Dermis blood vessel endothelial cell (primary cell): ENCODE measurements at places on chromosomes 3 and 15. TPM values are rescaled to one million over a fixed set of nuclear protein-coding genes. Genes with fewer than 3 reads are reported as not detected.
A peak's percentile ranks its signal among the peaks of the same experiment; 100 is the strongest.

The CAMK2N2 gene
- not detected in 2 replicates for total RNA-seq

GRCh38 chr3:111924283-111924682 is 54.5 kb upstream of the ABHD10 start:
- DNase-seq, result peak; percentile 98

The LDHAL6B gene
- total RNA-seq, result not detected in 2 replicates

GRCh38 chr15:44243141-44243540 is 45.4 kb upstream of the GOLM2 start:
- no peak for DNase-seq

- peak; percentile 66 for DNase-seq
Measured at GRCh38 chr3:188972310-188972709, 199.5 kb upstream of the TPRG1 start.

DNA sequence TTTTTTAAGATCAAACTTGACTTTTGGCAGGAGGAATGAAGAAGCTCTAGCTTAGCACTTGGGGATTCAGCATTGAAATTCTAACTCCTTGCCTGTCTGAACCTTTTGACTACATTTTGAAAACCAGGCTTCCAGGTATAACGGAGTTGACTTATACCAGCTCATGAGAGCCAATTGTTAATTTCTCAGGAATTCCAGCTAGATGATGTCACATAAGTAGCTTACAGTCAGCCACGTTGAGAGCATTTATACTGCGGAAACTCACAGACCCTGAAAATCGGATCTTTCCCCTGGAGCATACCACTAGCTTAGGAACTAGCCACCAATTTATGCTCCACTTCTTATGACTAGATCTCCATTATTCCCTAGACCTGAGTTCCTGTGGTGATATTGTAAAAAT is 321.4 kb upstream of the DPH6 start:
- no peak for DNase-seq

DNA sequence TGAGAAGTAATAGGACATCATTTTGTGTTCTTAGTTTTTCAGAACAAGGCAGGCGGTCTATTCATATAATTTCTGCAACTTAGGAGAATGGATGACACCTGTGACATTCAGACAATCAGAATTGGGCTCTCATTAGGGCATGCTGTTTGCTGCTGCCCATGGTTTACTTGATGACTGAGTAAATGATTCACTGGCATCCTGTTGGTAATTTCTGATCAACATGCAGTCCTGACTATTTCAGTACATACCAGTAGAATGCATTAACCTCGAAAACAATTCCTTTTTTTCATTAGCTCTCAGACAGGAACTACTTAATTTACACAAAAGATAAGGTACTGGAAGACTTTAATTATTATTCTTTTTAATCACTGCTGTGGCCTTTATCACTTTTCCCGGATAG is 641.6 kb downstream of the NSUN3 start:
- DNase-seq, result no peak

DNA sequence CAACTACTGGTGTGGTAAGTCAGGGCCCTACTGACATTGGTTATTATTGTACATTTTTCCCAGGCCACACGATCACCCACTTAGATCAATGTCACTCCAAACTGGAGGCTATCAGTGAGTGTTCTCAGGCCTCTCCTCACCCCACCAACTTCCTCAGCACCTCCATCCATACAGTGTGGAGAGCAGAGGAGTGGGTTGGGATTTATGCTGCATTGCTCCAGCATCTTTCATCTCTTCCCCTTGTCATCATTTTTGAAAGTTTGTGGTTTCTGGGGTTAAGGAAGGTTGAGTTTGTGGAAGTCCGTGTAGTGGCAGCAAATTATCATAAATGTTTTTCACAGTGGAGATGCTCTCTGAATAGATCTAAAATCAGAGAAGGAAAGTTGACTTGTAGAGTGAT is 60.2 kb downstream of the TLNRD1 start:
- no peak for DNase-seq

DNA sequence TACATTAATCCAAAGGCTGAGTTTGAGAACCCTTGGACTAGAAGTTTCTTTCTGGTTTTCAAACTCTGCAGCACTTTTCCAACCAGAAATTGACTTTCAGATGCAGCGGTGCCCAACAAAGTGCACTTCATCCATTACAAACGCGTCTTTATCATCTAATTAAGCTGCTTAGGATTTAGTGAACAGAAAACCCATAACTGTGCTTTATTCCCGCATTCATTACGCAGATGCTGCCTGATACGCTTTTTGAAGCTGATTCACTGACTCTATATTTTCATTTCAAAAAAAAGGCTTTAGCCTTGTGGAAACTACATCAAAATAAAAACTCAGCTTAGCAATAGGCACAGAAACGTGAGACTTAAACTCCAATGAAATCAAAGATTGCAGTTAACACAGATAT is 69.8 kb upstream of the CTXND1 start:
- DNase-seq, result no peak

GRCh38 chr3:177208781-177209180 is 11.5 kb upstream of the TBL1XR1 start:
- DNase-seq, result no peak

DNA sequence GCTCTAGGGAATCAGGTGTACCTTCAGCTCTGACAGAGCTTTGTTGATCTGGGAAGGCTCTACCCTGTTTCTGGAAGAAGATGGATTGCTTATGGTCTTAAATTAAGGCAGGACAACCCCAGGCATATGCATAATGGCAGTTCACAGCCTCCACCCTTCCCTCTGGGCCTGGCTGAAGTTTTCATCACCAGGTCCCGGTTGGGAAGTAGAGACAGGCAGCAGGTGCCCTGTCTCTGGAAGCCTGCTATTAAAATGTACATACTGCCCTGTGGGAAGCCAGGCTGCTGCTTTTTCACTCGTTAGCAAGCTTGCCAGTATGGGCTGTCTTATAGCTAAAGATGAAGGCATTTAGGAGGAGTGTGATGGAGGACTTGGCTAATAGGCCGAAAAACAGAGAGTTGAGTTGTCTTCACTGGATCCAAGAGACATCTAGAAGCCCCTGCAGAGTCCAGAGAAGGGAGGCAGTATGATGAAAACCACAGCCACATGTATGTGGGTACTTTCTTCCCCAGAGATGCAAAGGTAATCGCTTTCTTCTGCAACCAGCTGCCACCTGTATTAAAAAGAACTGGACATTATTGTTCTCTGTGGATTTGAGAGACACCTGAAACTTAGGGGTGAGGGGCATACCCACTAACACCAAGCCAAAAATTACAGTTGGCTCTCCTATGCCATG is 34.4 kb downstream of the ABHD2 start:
- no peak for DNase-seq

DNA sequence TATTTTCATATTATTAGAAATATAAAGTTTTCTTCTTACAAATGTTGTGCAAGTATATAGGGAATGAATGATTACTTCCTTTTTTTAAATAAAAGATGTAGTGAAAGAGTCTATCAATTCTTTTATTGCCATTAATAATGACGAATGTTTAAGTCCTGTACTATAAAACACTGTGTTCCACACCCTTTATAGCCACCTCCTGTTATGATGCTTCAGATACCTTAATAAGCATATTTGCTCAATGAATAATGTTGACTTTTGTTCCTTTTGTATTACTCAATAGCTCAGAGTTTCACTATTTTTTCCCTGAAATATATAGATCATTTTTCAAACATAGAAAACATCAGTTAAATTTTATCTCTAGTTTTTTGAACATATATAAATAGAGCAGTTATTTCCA is 378.2 kb upstream of the THBS1 start:
- no peak for DNase-seq

DNA sequence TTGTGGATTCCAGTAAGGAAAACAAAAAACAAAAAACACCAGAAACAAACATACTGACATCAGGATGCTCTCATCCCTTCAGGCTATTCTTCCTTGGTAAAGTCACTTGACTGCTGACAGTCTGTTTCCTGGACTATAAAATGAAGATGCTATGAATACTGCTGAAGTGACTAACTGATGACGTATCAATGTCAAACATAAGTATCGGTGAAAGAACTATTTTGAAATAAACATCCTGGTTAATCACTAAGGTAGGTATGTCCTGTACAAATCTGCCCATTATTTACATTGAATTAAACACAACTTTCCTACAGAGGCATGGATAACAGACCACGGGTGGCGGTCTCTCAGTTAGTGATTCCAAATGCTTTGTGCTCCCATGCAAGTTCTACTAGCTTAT is 45.9 kb downstream of the CHAC1 start:
- DNase-seq, result peak; percentile 70

DNA sequence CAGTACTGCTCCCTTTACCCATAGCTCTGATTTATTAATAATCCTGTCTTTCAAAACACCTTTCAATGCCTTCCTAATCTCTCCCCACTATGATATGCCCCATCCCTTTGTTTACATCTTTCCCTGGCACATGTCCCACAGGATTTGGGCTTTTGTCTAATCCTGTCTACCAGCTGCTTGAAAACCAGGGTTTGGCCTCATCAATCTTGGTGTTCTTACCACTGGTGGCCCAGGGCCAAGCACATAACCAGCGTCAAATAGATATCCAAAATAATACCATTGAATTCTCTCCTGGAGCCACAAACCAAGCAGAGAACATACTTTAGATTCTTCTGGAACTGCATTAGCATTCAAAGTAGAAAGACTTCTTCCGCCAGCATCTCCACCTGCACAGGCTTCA is 104.8 kb upstream of the PPP2R3A start:
- no peak for DNase-seq

GRCh38 chr15:100783291-100783690 is 96.3 kb upstream of the ALDH1A3 start:
- no peak for DNase-seq

- no peak for DNase-seq
Measured at GRCh38 chr3:114668099-114668498, 374.3 kb downstream of the TIGIT start.

The SNX1 gene
- total RNA-seq, result 52.4 and 56.2 TPM in 2 replicates

The MYD88 gene
- 29.3 and 29.9 TPM in 2 replicates for total RNA-seq

The SLC15A2 gene
- total RNA-seq, result 0.33 and 0.34 TPM in 2 replicates

DNA sequence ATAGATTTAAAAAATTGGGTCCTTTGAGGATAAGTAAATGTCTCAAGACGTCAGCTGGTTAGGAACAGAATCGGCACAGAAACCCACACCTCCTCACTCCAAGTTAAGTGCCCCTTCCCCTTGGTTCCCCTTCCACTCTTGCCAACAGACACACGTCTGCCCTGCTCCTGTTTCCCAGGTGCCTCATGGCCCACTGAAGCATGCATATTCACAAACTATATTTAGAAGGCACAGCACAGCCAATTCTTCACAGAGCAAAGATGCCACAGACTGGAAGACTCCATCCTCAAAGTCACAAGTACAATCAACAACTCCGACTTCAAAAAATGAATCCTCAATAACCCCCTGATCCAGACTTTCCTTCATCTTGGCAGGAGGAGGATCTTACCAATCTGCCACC is 295.4 kb upstream of the NR2F2 start:
- no peak for DNase-seq

DNA sequence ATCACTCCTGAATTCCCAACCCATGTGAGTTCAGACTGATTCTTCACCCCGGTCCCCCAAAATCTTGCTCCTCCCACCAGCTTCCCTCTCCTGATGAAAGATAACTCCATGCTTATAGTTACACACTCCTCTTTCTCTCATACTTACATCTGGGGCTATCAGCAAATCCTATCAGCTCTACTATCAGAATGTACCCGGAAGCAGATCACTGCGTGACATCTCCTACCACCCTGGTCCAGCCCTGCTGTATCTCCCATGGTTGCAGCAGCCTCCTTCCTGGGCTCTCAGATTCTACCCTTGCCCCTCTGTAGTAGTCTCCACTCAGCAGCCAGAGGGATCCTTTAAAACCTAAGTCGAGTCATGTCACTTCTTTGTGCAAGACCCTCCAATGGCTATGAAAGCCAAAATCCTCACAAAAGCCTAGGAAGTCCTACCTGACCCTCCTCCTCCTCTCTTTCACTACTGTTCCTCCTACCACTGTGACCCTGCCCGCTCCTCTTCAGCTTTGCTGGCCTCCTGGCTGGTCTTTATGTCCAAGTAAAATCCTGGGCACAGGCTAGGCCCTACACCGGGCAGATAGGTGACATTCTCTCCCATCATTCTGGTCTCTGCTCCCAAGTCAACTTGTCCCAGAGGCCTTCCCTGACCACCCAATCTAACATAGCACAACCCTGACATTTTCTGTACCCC is 16.2 kb downstream of the XIRP1 start:
- no peak for DNase-seq

GRCh38 chr15:85649372-85649771 is 145.4 kb downstream of the KLHL25 start:
- peak; percentile 89 for DNase-seq

The CTXN2 gene
- not detected in 2 replicates for total RNA-seq

DNA sequence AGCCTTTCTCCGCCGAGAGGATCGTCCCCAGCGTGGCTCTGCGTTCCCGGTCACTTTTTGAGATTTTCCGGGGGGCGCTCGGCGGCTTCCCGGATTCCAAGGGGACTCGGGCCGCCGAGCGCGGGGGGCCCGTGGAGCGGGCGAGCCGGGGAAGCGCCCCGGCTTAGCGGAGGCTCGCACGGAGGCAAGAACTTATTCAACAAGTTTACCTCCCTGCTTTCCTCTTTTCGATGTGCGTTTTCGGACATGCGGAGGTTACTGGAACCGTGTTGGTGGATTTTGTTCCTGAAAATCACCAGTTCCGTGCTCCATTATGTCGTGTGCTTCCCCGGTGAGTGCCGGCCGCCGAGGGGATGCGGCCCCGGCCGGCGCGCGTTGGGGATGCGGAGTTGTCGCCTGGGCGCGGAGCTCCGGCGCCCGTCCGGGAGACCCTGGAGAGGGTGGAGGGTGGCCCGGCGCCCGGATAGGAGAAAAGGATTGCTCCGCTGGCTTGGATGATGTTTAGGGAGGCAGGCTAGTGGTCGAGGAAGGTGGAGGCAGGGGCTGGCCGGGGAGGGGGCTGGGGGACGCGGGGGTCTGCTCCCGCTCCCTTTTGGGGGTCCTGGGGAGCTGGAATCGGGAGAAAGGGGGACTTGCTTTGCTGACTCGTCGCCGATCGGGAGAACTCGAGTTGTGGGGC is 810 bp downstream of the PTPRG start:
- DNase-seq, result peak; percentile 46

GRCh38 chr3:50648313-50648712 is 26.4 kb upstream of the DOCK3 start:
- DNase-seq, result no peak

DNA sequence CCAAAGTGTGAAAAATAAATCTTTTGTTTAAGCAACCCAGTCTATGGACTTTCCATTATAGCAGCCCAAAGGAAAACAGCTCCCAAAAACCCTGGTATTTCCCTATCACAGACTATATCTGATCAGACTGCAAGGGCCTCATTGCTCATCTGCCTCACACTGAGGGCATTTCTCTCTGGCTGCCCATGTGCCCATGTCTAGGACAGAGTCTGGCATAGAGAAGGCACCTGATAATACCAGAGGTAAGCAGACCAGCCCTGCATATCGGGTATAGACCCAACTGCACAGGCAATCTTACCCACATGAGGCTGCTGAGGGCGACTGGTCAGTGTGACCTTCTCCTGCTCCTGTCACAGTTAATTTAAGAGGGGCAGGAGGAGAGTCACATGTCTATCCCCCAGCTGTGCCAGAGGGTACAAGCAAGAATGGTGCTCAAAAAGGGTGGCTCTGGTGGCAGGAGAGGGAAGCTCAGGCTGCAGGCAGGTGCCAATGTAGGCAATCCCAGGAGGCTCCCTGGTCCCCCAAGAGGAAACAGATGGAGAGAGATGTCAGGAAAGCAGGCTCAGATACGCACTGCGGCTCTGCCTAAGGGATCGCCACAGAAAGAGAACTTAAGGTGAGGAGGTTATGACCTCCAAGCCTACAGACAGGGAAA is 3.1 kb downstream of the CSRNP1 start:
- DNase-seq, result peak; percentile 71

GRCh38 chr3:169668957-169669741 is 5.6 kb upstream of the MECOM start:
- peak; percentile 90 for DNase-seq
